A549 treated with AZD2906 at 1 μM for 4 hours (cell line): ENCODE measurements at places on chromosomes 3 and 15. TPM values are rescaled to one million over a fixed set of nuclear protein-coding genes. Genes with fewer than 3 reads are reported as not detected.

Gene NTRK3
- total RNA-seq = 18.4 to 24.5 TPM (median 20.3 TPM) in 5 replicates

Gene RPL22L1
- total RNA-seq = 194 to 287 TPM (median 239 TPM) in 5 replicates

Gene GYG1
- total RNA-seq = 30.7 to 42.5 TPM (median 33.5 TPM) in 5 replicates

Gene CHCHD6
- total RNA-seq = 16.9 to 22.3 TPM (median 20.3 TPM) in 5 replicates

Gene RAD51
- 17.9 to 21.0 TPM (median 20.6 TPM) in 5 replicates for total RNA-seq

Gene CHRD
- total RNA-seq = 0.11 to 0.36 TPM (median 0.23 TPM) in 5 replicates

Gene CCDC39
- total RNA-seq = not detected in 5 replicates

Gene RPUSD2
- 12.8 to 17.5 TPM (median 15.8 TPM) in 5 replicates for total RNA-seq

Gene POTEB
- total RNA-seq = not detected in 5 replicates

Gene GASK1A
- not detected in 5 replicates for total RNA-seq

Gene FBXW12
- total RNA-seq = not detected in 5 replicates

Gene CP
- total RNA-seq = 3.4 to 7.4 TPM (median 6.1 TPM) in 5 replicates

Gene CA12
- 176 to 188 TPM (median 186 TPM) in 5 replicates for total RNA-seq

Gene RSL24D1
- 92.5 to 105 TPM (median 93.8 TPM) in 5 replicates for total RNA-seq

Gene IL17RD
- total RNA-seq = 0.56 to 1.2 TPM (median 0.97 TPM) in 5 replicates

Gene HESX1
- total RNA-seq = 0.24 to 0.48 TPM (median 0.40 TPM) in 4 of 5 replicates, not detected in the other

Gene CYP11A1
- 0.07 to 0.13 TPM (median 0.10 TPM) in 3 of 5 replicates, not detected in the others for total RNA-seq

Gene ITIH3
- total RNA-seq = 0.14 to 0.29 TPM (median 0.16 TPM) in 5 replicates

Gene PRICKLE2
- 2.0 to 3.0 TPM (median 2.2 TPM) in 5 replicates for total RNA-seq

Gene KLHL24
- 5.8 to 8.9 TPM (median 6.4 TPM) in 5 replicates for total RNA-seq

Gene AADACL2
- not detected in 5 replicates for total RNA-seq

Gene GATM
- 2.3 to 3.4 TPM (median 2.4 TPM) in 5 replicates for total RNA-seq

Gene RBPMS2
- total RNA-seq = 5.9 to 8.8 TPM (median 8.3 TPM) in 5 replicates

Gene DPPA2
- total RNA-seq = not detected in 5 replicates

Gene GOLGA8S
- total RNA-seq = 0.11 to 0.17 TPM (median 0.14 TPM) in 5 replicates

Gene ITIH1
- total RNA-seq = not detected in 5 replicates

Gene GMNC
- total RNA-seq = not detected in 5 replicates

Gene SKOR1
- 0.03 to 0.08 TPM (median 0.05 TPM) in 4 of 5 replicates, not detected in the other for total RNA-seq

Gene C3orf52
- 8.9 to 12.3 TPM (median 10.6 TPM) in 5 replicates for total RNA-seq

Gene COL6A5
- not detected in 5 replicates for total RNA-seq

Gene CDHR4
- total RNA-seq = 0.12 to 0.42 TPM (median 0.28 TPM) in 5 replicates

Gene MESP1
- 1.1 to 7.5 TPM (median 5.5 TPM) in 5 replicates for total RNA-seq

Gene ZDHHC3
- 39.6 to 46.9 TPM (median 44.4 TPM) in 5 replicates for total RNA-seq

Gene LRRC31
- total RNA-seq = not detected in 5 replicates

Gene CHST13
- 0.31 to 1.0 TPM (median 0.91 TPM) in 5 replicates for total RNA-seq

Gene NDUFB4
- total RNA-seq = 205 to 241 TPM (median 211 TPM) in 5 replicates

Gene TNIK
- total RNA-seq = 1.9 to 2.1 TPM (median 2.0 TPM) in 5 replicates

Gene SCAMP5
- total RNA-seq = 10.2 to 12.5 TPM (median 12.0 TPM) in 5 replicates

Gene TRIM71
- 0.01 TPM in 2 of 5 replicates, not detected in the others for total RNA-seq
